Astrocyte of the hippocampus (primary cell): ENCODE measurements at places on chromosomes 12 and 14.

DNA sequence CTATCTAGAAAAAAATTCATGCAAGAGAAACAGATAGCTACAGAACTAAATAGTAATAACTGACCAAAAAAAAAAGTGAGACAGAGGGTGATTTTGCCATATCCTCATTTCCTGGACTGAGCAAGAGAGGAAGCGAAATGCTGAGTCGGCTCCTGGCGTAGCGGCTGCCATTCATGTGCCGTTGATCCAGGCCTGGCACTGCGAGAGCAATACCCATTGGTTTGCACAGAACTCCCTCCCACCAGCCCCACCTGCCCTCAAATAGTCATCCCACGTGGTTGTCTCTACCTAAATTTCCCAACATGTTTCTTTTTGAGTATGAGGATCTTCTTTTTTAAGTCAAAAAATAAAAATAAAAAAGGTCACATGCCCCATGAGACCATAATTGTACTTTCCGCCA, 9.4 kb upstream of the WNT5B start:
- DNase-seq, result no peak

- DNase-seq, result no peak
Measured at GRCh38 chr12:6582959-6583358, 14.9 kb upstream of the NOP2 start.

DNA sequence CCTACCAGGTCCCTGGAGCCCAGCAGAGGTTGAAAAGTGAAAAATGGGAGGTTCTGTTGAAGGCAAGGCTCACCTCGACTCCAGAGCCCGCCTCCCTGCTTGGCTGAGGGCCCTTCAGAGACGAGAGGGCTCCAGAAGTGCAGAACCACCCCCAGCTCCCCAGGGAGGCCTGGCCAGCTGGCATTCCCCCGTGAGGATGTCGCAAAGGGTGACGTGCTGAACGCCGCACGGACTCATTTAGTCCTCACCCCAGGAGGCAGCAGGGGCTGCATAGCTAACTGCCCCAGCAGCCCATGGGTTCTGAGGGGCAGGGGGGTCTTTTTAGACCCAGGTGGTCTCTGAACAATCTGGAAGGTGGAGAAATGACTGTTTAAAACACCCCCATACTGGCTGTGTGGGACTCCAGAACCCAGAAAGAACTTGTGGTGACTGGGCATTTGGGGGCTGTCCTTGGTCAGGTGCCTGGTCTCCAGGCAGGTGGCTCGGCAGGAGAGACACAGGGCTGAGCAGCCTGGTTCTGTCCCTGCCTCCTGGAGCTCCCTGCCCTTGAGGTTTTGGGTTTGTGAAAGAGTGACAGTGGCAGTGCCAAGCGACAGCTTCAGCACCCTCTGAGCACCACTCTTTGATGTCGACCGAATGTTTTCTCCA, 32.0 kb downstream of the ANAPC7 start:
- DNase-seq, result no peak

- DNase-seq, result peak; percentile 83
Measured at GRCh38 chr12:58774731-58775130, 145.6 kb downstream of the LRIG3 start.

GRCh38 chr12:44063671-44064070, 227.8 kb downstream of the TMEM117 start:
- DNase-seq, result no peak

DNA sequence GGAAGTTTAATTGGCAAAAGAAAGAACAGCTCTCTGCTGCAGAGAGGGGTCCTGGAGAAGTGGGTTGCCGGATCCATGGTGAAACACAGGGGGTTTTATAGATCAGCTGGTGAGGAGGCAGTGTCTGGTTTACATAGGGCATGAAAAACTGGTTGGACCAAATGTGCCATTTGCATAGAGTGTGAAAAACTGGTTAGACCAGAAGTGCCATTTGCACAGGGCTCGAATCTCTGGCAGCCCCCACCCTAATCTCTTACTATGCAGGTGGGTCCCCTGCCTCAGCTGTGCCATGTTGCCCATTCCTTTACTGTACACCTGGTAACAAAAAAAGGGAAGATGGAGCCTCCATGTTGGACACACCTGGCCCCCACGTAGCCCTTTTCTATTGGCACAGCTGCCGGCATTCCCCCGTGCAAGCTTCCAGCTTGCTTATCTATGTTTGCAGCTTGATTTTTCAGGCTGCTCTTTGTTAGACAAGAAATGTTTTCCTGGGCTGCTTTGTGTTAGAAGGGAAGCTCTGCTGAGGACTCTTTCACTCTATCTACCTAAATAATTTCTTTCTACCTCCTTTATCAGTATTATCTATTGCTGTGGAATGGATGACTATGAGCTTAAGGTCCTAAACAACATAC, 61.1 kb upstream of the TMEM132D start:
- DNase-seq, result no peak

DNA sequence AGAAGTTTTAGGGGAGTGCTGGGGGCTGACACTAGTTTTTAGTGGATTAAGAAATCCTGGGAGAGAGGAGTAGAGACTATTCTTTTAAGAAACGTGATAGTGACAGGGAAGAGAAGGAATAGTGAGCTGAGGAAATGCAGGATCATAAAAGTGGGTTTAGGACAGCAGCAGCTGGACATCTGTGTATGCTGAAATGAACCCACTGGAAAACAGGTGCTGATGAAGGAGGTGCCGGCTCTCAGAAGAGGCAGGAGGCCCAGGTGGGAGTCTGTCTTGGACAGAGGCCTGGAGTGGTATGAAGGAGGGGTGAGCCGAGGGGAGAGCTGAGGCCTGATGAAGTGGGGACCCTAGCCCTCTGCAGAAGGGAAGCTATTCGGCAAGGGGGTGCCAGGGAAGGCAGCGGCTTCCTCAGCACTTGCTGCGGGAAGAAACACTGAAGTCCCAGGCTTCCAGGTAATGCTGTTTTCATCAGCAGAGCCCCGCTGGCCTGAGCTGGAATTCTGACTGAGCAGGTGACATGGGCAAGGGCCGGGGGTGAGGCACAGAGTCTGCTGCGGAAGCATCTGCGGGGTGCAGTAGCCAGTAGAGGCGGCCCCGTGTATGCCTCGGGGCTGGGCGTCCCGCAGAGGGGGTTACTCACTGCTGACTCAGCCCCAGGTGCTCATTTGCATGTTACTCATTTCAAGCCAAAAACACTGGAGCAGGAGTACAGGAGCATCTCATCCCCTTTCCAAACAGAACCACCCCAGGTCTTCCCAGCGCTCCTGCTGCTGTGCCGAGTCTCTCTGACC, 89.7 kb downstream of the TMCC3 start:
- peak; percentile 82 for DNase-seq

- DNase-seq, result no peak
Measured at GRCh38 chr14:102213984-102214658, 74.4 kb downstream of the WDR20 start.

DNA sequence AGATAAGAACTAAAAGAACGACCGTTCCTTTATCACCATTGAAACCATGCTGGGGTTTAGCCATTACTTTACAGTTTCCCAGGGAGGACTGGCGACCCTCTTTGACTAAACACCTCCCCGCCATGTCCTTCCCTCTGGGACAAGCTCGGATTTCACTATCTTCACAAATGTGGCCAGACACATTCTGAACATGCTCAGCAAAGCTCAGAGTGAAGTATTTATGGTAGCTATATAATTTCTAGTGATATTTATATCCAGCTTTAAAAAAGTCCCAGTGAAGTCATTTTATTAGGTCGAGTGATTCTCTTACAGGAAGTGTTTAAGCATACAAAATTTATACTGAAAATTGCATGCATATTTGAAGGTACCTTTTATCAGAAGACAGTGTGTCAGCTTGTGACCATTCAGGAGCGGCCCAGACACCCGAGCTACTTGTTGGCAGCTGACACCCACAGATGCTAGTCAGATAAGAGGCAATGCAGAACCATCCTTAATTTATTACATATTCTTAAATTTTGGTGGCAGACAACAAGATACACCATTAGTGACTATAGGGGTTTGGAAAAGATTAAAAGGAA, 36.8 kb downstream of the NIN start:
- DNase-seq, result no peak

- DNase-seq, result peak; percentile 26
Measured at GRCh38 chr12:67155863-67156262, 113.3 kb upstream of the CAND1 start.
